ENCODE measurements at places on chromosomes 4 and X.

GRCh38 chrX:17375637-17376430 is 834 bp downstream of the NHS start:
- DNase-seq = no peak

DNA sequence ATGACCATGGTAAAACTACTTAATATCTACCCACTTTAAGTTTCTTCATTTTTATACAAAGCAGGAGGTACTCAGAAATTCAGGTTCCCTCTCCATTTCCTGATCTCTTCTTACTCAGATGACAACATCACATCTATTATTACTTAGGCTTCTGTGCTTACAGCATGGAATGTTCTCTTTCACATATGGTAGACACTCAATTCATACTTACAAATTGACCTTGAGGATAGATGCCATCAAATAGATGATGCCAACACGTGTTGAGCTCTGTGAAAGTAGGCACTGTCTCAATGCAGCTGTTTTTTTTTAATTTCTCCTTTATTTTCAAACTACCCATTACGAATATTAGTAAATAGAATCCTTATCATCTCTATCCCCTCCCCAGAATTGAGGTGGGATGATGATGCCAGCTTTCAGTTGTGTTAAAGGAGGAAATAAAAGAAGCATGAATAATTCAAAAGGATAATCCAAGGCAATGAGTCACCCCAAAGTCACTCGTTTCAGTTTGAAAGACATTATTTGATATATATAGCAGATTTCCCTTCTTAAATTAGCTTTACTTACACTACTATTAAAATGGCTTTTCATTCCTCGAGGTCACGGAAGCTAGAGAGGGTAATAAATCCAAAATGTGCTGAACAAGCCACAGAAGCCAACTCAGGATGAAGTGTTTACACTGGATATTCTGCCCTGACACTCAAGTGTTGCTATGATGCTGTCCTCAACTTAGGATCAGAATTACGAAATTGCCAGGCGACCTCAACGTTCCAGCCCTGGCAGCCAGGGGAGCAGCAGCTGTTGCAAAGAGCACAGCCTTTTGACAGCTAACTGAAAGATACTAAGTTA is 124.2 kb upstream of the EOLA2 start:
- DNase-seq = no peak

- DNase-seq = no peak
Measured at GRCh38 chr4:186844059-186844681, 120.5 kb upstream of the FAT1 start.

DNA sequence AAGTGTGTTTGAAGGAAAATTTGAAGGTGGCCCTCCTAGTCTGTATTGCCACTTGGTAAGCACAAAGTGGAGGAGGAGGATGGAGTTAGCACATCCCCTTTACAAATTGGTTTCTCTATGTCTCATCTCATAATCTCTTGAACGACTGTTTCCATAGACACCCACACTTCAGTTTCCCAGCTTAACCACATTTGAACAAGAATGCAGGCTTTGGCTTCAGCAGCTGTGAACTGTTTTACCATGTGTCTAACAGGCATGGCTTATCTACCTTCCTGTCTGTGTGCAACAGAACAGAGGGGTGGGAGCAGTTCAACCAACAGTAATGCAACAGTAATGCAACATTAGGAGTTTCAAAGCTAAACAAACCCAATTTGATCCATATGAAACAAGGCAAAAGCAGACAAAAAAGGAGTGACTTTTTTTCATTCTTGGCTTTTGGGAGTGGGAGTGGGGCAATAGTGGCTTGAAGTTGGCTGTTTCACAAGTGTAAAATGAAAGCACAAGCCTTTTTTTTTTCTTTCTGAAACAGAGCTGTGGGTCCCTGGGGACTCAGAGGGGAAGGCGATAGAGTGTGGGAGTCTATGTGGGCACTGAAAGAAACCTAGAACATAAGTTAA is 108.0 kb downstream of the ITM2A start:
- DNase-seq = peak; percentile 6

DNA sequence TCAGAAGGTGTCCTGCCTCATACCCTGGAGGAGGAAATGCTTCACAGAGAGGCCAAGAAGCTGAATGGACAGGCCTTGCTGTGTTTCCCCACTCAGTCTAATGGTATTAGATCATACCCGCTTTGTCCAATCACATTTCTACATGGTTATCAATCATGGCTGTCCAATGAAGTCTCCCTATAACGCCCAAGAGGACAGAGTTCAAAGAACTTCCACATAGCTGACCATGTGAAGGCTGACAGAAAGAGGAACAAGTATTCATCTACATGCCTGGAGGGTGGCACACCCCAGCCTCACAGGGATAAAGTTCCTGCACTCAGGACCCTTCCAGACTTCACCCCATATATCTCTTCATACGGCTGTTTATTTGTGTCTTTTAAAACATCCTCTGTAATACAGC is 123.4 kb downstream of the MANBA start:
- no peak for DNase-seq

GRCh38 chr4:147689067-147689466 is 5.1 kb upstream of the PRMT9 start:
- DNase-seq = no peak

GRCh38 chr4:3515646-3516045 is 16.6 kb downstream of the LRPAP1 start:
- DNase-seq = no peak

DNA sequence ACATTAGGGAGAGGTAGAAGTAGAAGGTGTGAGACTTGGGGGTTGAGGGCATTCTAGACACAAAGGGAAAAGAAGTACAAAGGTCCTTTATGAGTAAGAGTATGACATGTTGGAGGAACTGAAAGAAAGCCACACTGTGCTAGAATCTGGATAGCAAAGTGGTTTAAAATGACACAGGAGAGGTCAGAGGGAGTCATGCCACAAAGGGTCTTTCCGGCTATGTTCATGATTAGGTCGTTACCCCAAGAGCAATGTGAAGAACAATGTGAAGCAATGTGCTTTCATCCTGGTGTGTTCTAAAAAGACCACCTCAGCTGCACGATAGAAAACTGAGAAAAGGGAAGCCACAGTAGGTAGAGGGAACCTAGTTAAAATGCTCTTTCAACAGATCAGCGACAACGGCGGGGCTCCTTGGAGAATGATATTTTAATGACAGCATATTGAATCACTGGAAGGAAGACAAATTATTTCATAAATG is 29.2 kb downstream of the SMIM14 start:
- no peak for DNase-seq

GRCh38 chr4:2886622-2887021 is 43.0 kb downstream of the ADD1 start:
- DNase-seq = no peak

DNA sequence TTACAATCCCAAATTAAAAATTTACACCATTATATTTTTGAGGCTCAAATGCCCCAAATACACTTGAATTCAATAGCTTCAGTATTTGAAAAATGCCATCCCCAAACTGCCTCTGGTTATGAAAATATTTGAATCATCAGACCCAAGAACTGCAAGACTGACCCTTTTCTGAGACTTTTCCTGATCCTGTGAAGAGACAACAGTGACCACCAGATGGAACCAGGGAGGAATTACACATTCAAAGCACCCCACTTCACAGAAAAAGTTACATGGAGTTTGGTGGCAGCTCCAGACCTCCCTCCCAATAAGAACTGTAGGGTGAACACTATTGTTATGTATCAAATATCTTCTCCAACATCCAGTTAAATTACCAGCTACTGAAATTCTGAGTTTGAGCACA is 44.0 kb upstream of the SCD5 start:
- DNase-seq = no peak
